ENCODE measurements at places on chromosomes 1 and 21.

- DNase-seq, result no peak
Observed at GRCh38 chr1:41767534-41768525, 150.9 kb downstream of the HIVEP3 start.

DNA sequence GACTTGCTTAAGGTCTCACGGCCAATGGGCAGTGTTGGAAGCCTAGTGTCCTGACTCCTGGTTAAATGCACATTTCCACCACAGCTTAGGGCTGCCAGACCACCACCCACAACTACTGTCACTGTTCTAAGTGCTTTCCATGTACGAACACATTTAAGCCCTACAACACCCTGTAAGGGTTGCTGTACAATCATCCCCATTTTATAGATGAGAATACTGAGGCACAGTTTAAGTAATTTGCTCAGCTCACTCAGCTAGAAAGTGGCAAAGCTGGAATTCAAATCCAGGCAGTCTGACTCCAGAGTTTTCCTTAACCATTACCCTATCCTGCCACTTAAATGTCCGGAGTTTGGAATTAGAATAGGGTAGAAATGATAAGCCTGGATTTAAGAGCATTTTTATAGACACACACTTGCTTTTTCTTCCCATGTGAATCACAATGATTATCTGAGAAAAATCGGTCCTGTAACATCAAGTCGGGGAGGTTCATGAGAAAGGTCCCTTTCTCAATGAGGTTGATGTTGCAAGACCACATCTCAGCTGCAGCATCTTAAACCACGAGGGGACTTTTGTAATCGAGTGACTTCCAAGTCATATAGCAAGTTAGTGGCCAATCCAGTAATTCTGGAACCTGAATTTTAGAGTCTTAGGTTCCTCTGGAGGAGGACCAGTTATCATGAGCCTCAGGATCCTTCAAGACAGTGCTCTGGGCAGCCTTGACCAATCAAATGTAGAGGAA, 8.6 kb downstream of the E2F2 start:
- DNase-seq, result no peak

DNA sequence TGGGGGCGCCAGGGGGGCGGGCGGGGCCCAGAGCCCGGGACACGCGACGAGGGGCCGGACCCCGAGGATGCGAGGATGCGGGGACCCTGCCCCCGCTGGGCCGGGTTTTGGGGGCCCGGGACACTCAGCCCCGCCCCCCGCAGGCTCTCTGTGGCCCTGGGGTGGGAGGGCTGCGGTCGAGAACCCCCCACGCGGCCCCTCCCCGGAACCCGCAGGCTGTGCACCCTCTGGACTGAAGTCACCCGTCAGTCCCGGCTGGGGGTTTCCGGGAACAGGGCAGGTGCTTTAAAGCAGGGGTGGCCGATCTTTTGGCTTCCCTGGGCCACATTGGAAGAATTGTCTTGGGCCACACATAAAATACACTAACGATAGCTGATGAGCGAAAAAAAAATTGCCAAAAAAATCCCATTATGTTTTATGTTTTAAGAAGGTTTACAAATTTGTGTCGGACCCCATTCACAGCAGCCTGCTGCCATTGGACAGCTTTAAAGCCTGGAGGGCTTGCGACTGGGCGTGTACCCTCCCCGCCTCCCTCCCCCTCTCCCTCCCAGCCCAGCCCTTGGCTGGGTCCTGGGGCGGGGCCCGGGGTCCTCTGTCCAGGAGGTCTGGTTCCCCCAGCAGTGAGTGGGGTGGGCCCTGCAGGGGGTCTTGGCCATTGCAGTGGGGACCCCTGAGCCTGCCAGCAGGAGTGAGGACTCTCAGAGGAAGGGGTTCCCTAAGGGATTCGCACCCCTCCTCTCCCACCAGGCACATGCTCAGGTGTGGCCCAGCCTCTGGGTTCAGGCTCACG, 21.6 kb upstream of the C1orf159 start:
- no peak for DNase-seq

- DNase-seq, result no peak
Observed at GRCh38 chr21:42925114-42925926, at the start of gene ERVH48-1. ERVH48-1 (minus strand) TSS chr21:42925630; CDS start chr21:42919006, 6,624 bp downstream.

- DNase-seq, result no peak
Observed at GRCh38 chr1:72637593-72637992, 355.3 kb upstream of the NEGR1 start.

- peak; percentile 30 for DNase-seq
Observed at GRCh38 chr1:155226910-155227260, 18.4 kb downstream of the MTX1 start.

- DNase-seq, result peak; percentile 83
Observed at GRCh38 chr1:29145739-29146437, 22.2 kb upstream of the TMEM200B start.

GRCh38 chr1:25216123-25216522, 16.2 kb downstream of the SYF2 start:
- DNase-seq, result no peak

- DNase-seq, result no peak
Observed at GRCh38 chr1:31405578-31406245, 7.3 kb upstream of the SERINC2 start.

DNA sequence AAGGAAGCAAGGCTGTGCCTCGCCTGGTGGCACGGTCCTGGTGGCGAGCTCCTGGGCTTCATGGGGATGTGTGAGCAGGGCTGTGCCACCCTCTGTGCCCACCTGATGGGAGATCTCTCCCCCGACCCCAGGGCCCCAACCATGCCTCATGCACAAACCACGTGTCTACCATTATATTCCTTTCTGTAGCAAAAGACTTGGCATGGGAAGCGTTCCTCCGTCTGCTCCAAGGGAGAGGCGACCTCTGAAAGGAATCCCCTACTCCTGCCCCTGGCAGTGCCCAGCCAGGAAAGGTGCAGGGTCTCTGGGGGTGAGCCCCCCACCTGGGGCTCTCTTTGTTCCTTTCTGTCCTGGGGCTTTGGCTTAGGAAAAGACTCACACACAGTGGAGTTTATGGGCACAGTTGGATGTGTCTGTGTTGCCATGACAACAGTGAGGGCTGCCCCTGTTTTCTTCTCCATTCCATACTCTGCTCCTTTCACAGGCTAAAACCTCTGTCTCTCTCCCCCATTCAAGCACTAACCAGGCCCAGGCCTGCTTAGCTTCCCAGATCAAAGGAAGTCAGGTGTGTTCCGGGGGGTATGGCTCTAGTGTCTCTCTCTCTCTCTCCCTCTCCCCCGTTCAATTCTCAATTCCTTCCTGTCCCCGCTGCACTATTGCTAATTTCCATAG, 21.4 kb upstream of the LRRN2 start:
- DNase-seq, result no peak

DNA sequence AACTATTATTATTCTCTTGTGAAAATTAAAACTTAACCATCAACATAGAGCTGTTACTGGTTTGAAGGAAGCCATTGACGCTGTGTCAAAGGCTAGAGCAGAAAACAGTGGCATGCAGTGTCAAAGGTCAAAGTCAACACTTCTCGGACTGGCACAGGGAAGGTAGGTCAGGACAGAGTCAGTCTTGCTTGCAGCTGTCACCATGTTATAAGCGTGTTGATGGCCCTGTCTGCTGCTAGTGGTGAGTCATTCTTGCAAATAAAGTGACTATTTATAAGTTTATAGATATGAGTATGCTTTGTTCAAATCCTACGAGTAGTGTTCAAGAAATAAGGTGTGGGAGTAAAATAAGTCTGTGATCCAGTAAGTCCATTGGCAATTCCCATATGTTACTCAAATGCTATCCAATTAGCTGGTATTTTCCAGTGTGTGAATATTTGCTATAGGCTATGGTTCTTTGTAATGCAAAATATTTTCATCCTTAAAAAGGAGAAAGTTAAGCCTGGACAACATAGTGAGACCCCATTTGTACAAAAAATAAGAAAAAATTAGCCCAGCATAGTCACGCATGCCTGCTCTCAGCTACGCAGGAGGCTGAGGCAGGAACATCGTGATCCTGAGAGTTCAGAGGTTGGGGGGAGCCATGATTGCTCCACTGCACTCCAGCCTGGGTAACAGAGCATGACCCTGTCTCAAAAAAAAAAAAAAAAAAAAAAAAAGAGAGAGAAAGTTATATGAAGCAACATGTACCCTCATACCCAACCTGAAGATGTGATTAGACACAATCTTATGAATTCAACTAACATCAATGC, 26.3 kb upstream of the TINAGL1 start:
- peak; percentile 31 for DNase-seq

GRCh38 chr1:220184506-220184905, 87.7 kb downstream of the RAB3GAP2 start:
- no peak for DNase-seq

GRCh38 chr1:237851210-237851845, 39.4 kb downstream of the ZP4 start:
- DNase-seq, result peak; percentile 57

GRCh38 chr1:10308001-10308400, 90.9 kb upstream of the PGD start:
- no peak for DNase-seq

DNA sequence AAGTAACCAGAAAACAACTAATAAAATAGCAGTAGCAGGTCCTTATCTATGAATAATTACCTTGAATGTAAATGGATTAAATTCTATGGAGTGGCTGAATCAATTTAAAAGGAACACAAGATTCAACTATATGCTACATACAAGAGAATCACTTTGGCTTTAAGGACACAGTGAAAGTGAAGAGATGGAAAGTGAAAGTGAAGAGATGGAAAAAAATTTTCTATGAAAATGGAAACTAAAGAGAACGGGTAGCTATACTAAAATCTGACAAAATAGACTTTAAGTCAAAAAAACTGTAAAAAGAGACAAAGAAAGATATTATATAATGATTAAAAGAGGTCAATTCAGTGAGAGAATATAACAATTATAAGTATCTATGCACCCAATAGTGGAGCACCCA, 54.7 kb downstream of the C1orf185 start:
- no peak for DNase-seq

GRCh38 chr1:108644984-108645383, 15.9 kb downstream of the HENMT1 start:
- no peak for DNase-seq

DNA sequence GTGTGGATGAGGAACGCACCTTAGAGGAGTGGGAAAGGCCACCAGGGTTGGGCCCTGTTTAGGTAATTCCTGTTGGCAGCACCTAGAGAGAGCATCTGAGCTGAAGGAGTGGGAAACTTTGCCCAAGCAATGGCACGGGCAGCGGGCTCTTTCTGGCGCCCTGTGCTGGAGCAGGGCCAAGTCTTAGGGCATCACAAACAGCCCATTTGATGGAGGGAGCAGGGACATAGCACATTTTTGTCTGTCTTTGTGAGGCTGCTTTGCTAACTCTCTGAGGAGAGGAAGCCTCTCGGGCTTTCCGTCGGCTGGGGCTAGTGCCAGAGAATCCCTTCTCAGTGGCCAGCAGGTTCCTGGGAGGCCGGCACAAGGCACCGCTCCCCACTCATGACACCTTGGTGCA, 22.5 kb upstream of the CNTN2 start:
- no peak for DNase-seq

- DNase-seq, result no peak
Observed at GRCh38 chr1:164805399-164805798, 246.4 kb downstream of the PBX1 start.

GRCh38 chr1:229368347-229368746, 25.5 kb upstream of the CCSAP start:
- no peak for DNase-seq

DNA sequence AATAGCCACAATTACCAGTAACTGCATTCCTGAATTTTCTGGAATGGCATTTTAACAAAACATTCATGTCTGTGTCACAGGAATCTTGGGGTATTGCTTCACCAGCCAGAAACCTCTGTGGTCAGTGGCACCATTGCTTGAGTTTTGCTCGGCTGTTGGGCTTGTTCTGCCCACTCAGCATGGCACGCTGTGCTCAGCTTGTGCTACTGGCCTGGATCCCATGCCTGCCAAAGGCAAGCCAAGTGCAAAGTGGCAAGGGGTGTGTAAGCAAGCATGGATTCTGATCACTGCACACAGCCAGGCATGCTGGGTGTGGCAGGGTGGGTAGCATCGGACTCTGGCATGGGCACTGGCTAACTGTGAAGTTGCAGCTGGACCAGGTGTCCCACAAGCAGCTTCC, 1150.9 kb downstream of the MRPL39 start:
- DNase-seq, result no peak

DNA sequence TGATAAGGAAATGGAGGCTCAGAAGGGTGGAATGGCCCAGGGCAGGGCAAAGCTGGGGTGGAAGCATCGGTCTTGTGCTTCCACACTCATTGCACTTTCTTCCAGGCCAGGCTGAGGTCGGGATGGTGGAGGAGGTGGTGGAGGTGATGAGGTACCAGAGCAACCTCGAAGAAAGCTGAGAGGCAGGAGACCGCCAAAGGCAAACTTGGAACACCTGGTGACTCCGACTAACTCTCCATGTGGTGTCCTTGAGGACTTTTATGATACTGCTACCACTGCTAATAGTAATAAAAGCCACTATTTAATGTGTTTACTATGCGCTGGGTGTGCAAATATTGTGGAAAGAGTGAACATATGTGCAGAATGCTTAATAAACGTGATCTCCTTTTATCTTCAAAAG, 16.9 kb upstream of the BTG2 start:
- DNase-seq, result no peak

GRCh38 chr1:64196074-64196870, 7.2 kb upstream of the UBE2U start:
- DNase-seq, result no peak

GRCh38 chr21:35149698-35150097, 100.6 kb upstream of the RUNX1 start:
- no peak for DNase-seq

- no peak for DNase-seq
Observed at GRCh38 chr1:229947968-229948367, 119.1 kb upstream of the GALNT2 start.

- no peak for DNase-seq
Observed at GRCh38 chr1:47003896-47004403, 19.5 kb upstream of the CYP4X1 start.

- no peak for DNase-seq
Observed at GRCh38 chr1:86258101-86258500, 101.5 kb upstream of the COL24A1 start.

DNA sequence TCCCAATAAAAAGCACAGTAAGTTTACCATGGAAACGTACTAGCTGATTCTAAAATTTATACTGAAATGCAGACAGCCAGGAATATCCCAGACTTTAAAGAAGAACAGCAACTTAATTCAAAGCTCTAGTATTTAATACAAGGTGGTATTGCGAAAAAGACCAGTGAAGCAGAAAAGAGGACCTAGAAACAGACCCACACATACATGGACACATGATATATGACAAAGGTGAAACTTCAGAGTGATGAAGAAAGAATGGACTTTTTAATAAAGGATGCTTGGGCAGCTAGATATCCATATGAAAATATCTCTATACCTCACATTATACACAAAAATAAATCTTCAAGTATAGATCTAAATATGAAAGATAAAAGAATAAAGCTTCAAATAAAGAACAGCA, 62.6 kb downstream of the COP1 start:
- DNase-seq, result no peak

- no peak for DNase-seq
Observed at GRCh38 chr1:190634134-190634533, 156.5 kb upstream of the BRINP3 start.

- no peak for DNase-seq
Observed at GRCh38 chr1:48767975-48768510, 8.6 kb downstream of the BEND5 start.

GRCh38 chr1:228465141-228465540, 22.0 kb upstream of the RNF187 start:
- DNase-seq, result no peak

GRCh38 chr1:210372931-210373627, 44.4 kb downstream of the HHAT start:
- no peak for DNase-seq
